Activated CD4-positive, alpha-beta T cell treated with anti-CD3 and anti-CD28 coated beads for 36 hours (primary cell): ENCODE measurements at places on chromosomes 6 and 20.
A peak's percentile ranks its signal among the peaks of the same experiment; 100 is the strongest.

DNA sequence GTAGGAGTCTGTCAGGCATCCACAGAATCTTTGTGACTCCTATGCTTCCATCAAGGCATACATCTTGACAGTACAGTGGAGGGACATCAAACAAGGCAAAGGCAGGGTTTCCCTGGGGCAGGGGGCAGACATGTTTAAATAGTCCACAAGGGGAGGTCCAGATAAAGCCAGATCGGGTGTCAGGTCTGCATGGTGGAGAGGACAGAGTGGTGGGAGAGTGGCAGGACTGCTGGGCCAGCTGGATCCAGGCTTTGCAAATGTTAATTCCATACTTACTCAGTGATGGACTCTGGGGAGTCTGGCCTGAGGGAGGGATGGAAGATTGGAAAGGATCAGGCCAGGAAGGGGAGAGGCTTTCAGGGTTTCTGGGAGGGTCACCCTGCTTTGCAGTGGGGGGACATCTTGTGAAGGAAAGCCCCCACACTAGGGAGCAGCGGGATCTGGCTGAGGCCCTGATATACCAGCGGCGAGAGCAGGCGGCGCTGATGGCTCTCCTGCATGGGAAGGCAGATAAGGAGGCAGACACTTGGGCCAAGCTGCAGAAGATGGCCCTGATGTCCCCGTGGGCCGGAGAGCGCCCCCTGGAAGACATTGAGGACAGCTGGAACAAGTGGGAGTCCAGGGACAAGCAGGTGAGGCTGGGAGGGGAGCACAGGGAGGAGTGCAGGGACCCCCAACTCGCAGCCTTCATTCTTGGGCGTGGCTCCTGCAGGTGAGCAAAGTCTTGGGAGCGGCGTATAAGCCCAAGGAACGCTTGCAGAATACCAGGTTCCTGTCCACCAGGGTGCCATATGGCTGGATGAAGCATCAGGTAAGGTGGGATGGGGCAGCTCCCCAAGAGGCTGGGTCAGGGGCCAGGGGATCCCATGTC, 44.6 kb downstream of the SUN5 start:
- DNase-seq = no peak

GRCh38 chr6:131729550-131729949, 18.7 kb upstream of the CTAGE9 start:
- DNase-seq = no peak

- no peak for DNase-seq
These were observed 252.0 kb upstream of the RIN2 start for GRCh38 chr20:19506021-19506420.

GRCh38 chr6:69162811-69163210, 527.7 kb downstream of the ADGRB3 start:
- DNase-seq = no peak

GRCh38 chr6:89999154-89999553, 104.9 kb downstream of the GJA10 start:
- DNase-seq = peak; percentile 71

- peak; percentile 45 for DNase-seq
These were observed 22.8 kb downstream of the FYN start for GRCh38 chr6:111850295-111850937.

- peak; percentile 73 for DNase-seq
These were observed at the start of gene PDE7B for GRCh38 chr6:135851442-135852271. PDE7B (plus strand) TSS chr6:135851701.

- DNase-seq = no peak
These were observed 621.9 kb downstream of the GRIK2 start for GRCh38 chr6:102015431-102015830.

GRCh38 chr6:93562582-93562981, 143.2 kb upstream of the EPHA7 start:
- DNase-seq = no peak

DNA sequence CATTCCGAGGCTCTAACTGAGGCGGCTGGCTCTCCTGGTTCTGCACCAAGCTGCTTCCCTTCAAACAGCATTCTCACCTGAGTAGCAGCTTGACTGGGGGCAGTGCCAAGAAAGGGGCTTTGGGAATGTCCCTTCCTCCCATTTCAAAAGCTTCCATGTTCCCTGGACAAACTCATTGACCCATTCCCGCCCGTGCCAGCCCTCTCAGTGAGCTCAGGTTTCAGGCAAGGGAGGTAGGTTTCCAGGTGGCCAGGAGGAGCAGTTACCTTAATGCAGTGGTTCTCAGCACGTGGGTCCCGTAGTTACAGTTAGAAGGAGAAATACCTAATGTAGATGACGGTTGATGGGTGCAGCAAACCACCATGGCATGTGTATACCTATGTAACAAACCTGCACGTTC, 135.2 kb downstream of the ELOVL4 start:
- DNase-seq = no peak
